Natural killer cell (primary cell): ENCODE measurements at places on chromosomes 7 and 10. TPM values are rescaled to one million over a fixed set of nuclear protein-coding genes. Genes with fewer than 3 reads are reported as not detected.

GIMAP6 gene
- total RNA-seq, result 100 TPM

DNA sequence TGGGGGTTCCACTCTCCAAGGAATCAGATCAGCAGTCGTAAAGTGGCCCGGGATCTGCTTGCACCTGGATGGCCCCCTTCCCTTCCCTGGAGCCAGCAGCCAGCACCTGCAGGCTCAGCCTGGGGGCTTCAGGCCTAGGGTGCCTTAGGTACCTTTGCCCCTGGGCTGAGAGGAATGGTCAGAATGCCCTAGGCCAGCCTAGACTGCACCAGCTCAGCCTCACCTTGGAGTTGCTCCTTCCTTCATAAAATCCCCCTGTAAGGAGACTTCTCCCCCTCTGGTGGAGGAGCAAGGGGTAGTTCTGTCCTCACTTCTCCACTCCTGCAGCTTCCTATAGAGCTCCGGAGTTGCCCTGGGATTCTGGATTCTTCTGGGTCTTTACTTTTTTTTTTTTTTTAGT, 32.4 kb upstream of the LBX1 start:
- DNase-seq, result no peak
- no peaks in the 10 kb centered on the region for H3K4me1 ChIP-seq
- no peaks in the 10 kb centered on the region for H3K36me3 ChIP-seq
- H3K4me3 ChIP-seq, result no peak overlapping the region

- H3K27ac ChIP-seq, result no peak overlapping the region
- no peaks in the 10 kb centered on the region for H3K27me3 ChIP-seq
- no peaks in the 10 kb centered on the region for H3K4me1 ChIP-seq
- H3K4me3 ChIP-seq, result no peak overlapping the region
Observed at GRCh38 chr7:140611641-140612040, 29.0 kb downstream of the DENND2A start.

DNA sequence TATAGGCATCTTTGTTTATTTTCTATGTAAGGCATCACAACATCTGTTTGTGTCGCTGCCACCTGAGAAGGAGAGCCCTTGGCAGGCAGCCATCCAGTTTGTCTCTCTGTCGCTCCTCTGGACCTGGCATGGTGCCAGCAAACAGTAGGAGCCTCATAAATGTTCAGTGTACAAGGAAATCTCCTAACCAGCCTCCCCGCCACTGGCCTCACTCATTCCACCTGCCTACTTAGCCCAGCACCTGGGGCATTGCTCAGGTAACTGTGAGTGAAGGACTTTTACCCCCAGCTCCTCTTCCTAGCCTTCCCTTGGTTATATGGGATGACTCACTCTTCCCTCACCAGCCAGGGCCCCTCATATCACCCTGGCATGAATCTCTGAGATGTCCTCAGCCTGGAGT, 61.7 kb upstream of the NPTX2 start:
- no peaks in the 10 kb centered on the region for H3K36me3 ChIP-seq
- no peak overlapping the region for H3K4me3 ChIP-seq
- H3K27ac ChIP-seq, result no peak overlapping the region
- no peaks in the 10 kb centered on the region for H3K27me3 ChIP-seq

ABCB4 gene
- total RNA-seq, result 0.63 TPM

MNX1 gene
- total RNA-seq, result not detected

- DNase-seq, result no peak
- H3K4me3 ChIP-seq, result no peak overlapping the region
- H3K27ac ChIP-seq, result no peak overlapping the region
- no peaks in the 10 kb centered on the region for H3K36me3 ChIP-seq
- no peaks in the 10 kb centered on the region for H3K4me1 ChIP-seq
Observed at GRCh38 chr7:116493449-116493848, 6.1 kb upstream of the CAV2 start.
